ENCODE measurements at places on chromosomes 6 and 20.

- no peak for DNase-seq
Measured at GRCh38 chr6:21455071-21455470, 138.5 kb upstream of the SOX4 start.

- no peak for DNase-seq
Measured at GRCh38 chr6:125273965-125274364, 27.8 kb downstream of the HDDC2 start.

- no peak for DNase-seq
Measured at GRCh38 chr6:97040355-97040860, 115.9 kb downstream of the KLHL32 start.

- no peak for DNase-seq
Measured at GRCh38 chr6:162857326-162857725, 129.6 kb downstream of the PACRG start.

DNA sequence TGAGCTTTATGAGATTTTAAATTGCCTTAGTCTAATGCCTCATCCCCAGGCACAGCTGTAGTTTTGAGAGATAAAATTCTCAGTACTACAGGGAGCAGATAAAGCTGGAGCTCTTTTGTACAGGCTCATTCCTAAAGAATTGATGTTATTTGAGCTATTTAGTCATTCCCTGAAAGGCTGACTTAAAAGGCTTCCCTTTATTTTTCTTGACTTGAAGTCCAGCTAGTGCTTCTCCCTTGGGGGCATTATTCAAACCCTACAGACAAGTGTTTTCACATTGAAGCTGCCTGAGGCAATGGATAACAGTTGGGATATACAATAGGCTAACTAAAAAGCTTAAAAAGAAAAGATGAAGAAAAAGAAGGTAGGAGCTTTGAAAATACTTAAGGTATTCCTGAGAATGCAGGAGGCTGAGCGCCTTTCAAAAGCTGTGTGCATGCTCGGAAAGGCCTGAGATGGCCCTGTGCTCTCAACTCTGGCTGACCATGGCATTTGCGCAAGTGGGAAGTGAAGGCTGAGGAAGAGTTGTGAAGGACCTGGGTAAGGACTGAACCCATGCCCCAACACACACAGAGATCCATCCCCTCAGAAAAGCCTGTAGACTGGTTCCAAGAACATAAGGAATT, 315.1 kb downstream of the SMOC2 start:
- no peak for DNase-seq

DNA sequence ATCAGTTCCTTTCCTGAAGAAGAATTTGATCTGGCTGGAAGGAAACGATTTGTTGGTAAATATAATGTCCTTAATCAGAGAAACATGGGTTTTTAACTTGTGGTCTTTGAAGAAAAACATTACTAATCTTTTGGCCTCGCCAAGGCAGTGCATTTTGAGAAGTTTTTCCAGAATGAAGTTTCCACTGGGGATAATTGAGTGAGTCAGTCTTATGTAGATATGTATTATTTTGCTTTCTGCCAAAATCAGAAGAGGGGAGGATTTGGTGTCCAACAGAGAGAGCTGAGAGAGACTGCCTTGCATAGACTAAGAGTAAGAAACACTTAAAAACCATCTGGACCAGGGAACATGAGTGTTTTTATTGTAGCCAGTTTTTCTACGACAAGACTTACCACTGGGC, 79.9 kb downstream of the FNDC1 start:
- no peak for DNase-seq

GRCh38 chr20:64011366-64011779, 24.6 kb upstream of the C20orf204 start:
- no peak for DNase-seq

GRCh38 chr6:139635401-139636130, 261.1 kb upstream of the CITED2 start:
- DNase-seq: no peak
